ENCODE measurements at places on chromosomes 1 and 21.

GRCh38 chr1:58763214-58763613, 20.6 kb downstream of the JUN start:
- DNase-seq = no peak

- DNase-seq = no peak
These were observed 17.0 kb upstream of the BSDC1 start for GRCh38 chr1:32411261-32411660.

DNA sequence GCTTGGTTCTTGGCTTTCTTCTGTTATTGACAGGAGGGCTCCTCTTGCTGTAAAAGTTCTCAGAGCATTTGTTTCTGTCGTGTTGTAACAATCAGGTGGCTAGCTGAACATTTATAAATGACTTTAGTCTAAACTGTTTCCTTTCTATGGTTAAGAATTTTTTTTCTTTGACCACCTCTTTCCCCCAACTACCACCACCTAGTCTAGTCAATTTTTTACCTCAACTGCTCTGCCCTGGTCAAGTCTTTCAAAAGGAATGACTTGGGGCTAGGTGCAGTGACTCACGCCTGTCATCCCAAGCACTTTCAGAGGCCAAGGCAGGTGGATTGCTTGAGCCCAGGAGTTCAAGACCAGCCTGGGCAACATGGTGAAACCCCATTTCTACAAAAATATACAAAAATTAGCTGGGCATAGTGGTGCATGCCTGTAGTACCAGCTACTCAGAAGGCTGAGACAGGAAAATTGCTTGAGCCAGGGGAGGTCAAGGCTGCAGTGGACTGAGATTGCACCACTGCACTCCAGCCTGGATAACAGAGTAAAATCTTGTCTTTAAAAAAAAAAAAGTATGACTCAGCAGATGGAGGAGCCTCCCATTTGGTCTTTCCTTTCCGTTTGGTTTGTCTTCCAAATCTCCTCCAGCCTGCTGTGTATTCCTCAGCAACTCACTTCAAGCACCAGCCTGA, 40.7 kb downstream of the MAP3K21 start:
- no peak for DNase-seq

GRCh38 chr1:238985312-238985711, 401.1 kb upstream of the CHRM3 start:
- no peak for DNase-seq

Data from RKO (cell line).